ENCODE measurements at places on chromosomes 11 and 22.

DNA sequence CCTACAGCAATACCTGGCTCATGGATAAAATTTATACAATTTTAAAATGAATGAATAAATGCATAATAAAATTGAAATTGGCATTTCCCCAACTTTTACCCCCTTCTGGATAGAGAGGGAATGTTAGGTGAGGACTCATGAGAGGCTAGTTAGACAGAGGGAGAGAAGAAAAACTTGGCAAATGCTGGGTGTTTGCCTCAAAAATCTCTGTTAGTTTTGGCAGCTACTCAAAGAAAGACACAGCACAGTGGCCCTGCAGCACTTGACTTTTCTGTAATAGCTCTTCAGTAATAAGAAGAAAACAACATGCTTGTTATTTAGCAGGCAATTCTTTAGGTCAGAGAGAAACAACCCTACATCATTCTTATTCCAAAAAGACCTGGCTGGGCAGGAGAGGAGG is 20.7 kb upstream of the IZUMO1R start:
- no peak for DNase-seq

DNA sequence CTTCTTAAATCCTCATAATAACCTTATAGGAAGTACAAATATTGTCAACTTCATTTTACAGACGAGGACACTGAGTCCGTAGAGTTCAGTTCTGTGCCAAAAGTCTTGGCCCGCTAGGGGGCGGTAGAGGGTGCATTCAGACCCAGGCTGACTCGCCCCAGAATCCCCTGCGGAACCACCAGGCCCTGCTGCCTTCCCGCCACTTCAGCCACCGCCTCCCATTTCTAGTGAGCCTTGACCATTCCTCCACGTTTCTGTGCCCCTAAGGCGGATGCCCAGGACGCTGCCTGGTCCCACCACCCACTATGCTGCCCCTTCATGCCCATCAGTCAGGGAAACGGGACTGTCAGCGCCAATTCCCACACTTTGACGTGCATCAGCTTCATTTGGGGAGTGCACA is 19.1 kb downstream of the SYT13 start:
- no peak for DNase-seq

GRCh38 chr22:30140414-30140813 is 60.1 kb downstream of the HORMAD2 start:
- no peak for DNase-seq

GRCh38 chr22:37185646-37186227 is 2.3 kb downstream of the C1QTNF6 start:
- DNase-seq = no peak

GRCh38 chr11:130212431-130212961 is 52.9 kb downstream of the ST14 start:
- no peak for DNase-seq

DNA sequence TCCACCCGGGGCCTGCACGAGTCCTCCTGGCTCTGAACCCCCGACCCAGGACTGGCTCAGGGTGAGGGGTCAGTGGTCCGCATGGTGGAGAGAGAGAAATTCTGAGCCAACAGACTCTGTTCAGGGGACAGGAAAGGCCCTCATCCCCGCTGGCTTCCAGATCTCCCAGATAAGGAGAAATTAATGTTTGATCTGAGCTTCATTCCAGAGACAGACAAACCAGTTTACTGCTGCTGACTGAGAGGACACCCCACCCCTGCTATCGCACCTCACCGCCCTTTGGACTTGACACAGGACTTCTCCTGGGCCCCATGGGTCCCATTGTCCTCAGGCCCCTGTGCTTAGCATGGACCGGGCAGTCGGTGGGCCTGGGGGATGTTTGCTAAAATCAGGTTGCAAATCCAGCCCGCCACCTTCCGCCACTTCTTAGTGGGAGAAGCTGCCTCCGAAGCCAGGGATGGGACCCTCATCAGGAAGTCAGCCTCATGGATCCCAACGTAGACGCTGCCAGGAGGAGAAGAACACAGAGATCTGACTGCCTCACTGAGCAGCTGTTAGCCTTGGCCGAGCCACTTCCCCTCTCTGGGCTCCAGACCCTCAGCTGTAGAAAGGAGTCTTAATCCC is 11.2 kb upstream of the UPK3A start:
- DNase-seq = no peak

- DNase-seq = no peak
Observed at GRCh38 chr11:33531743-33532181, 168.9 kb downstream of the C11orf91 start.

DNA sequence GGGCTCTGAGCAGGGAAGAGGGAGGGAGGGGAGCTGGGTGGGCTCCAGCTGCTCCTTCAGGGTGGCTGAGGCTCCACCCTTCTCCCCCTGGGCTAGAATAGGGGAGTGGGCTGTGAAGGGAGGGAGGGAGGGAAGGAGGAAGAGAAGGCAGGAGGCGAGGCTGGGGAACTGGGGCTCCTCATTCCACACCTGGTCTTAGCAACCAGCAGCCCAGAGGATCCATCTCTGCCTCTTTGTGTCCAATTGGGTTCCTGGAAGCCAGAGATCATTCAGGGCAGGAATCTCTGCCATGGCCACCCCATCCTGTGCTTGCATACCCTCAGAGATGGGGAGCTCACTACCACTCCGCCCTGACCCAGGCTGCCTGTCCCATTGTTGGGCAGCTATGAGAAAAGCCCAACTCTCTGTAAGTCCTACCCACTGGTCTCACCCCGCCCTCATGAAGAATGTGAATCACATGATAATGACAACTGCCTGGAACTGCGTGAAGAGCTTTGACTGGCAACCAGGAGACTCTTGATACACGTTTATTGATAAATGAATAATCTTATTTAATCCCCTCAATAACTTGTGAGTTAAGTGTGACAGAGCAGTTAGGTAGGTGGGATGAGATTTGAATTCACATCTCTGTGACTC is 7.9 kb downstream of the NCF4 start:
- DNase-seq = no peak

DNA sequence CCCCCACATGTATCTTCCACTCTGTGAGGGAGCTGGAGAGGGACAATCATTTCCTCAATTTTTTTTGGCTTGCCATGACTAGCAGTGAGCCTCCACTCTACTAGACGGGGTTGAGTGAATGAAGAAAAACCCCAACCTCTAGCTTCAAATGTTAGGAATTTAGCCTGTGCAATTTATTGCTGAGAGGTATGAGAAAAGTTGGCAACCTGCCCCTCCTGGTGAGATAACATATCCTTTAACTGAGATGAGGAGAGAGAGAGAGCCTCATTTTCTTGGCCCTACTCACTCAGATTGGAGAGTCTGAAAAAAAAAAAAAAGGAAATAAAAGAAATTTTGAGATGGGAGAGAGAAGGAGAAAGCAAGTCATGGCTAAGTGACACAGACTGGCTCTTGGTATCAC is 218.2 kb upstream of the CARD18 start:
- no peak for DNase-seq

DNA sequence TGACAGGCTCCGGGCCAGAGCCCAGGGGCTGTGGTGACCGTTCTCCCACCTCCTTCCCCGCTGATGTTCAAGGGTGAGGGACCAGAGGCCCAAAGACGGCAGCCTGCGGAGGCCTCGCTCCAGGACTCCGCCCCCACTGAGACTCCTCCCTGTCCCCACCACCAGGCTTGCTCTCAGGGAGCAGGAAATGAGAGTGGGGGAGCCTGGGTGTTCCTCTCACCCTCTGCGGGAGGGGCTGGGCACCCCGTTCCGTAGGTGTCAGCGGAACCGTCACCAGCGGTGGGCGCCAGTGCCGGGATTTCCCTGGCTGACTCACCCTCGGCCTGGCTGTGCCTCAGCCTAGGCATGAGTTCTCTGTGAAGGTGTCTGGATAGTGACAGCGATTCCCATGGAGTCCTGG is 15.7 kb downstream of the DAGLA start:
- no peak for DNase-seq

- no peak for DNase-seq
Observed at GRCh38 chr11:76313913-76314740, 66.8 kb downstream of the THAP12 start.

GRCh38 chr22:48072777-48073176 is 1310.3 kb downstream of the TBC1D22A start:
- no peak for DNase-seq

DNA sequence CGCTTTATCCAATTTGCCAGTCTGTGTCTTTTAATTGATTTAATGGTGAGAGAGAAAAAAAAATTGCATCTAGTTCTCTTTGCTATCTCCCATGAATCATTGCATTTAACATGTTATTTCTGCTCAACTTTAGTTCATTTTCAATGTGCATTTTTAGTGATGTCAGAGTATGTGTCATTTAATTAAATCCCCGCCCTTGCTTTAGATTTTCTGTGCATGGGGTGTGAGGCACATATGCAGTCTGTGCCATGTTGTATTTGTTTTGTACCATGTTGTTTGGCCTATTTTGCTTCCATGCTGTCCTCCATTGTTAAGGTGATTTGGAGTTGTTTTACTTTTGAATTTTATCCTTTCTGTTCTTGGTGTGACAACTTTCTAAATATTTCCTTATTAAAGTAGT is 8.3 kb upstream of the NCR3LG1 start:
- no peak for DNase-seq

DNA sequence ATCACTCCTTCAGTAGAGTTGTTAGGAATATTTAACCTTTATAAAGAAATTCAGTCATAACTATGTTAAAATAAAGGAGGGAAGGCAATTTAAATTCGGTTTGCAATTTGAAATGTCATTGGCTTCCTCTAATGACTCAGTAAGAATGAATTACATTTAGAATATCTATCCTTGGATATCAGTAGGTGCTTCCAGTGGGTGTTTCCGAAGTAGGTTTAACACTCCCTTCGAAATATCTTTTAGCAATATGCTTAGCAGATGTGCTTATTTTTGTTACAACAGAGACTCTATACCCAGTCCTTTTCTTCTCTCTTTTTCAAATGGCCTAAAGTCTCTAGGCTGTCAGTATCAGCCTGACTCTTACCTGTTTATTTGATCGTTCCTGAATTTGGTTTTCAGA is 103.7 kb upstream of the RASSF10 start:
- no peak for DNase-seq

GRCh38 chr22:21666786-21667185 is 974 bp downstream of the PPIL2 start:
- DNase-seq = no peak

DNA sequence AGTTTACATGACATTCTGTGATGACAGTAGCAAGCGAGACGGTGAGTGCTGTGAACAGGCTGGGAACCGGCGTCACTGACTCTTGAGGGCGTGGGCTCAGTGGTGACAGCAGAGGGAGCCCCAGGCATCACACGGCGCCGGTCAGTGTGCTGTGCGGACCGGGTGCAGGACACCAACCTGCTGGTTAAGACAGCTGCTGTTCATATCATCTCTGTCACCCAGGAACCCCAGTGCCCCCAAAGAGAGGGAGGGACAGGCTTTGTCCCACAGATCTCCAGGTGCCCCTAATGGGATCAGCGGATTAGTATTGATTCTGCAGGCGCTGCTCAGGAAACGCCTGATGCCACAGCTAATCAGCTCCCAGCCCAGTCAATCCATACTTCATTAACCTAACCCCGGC is 18.4 kb downstream of the B3GAT1 start:
- DNase-seq = no peak

- DNase-seq = peak; percentile 17
Observed at GRCh38 chr11:69962152-69962551, 116.0 kb upstream of the ANO1 start.

- DNase-seq = peak; percentile 94
Observed at GRCh38 chr11:834371-835316, 1.9 kb downstream of the CD151 start.

- no peak for DNase-seq
Observed at GRCh38 chr11:86386746-86387145, 12.1 kb downstream of the CCDC81 start.

DNA sequence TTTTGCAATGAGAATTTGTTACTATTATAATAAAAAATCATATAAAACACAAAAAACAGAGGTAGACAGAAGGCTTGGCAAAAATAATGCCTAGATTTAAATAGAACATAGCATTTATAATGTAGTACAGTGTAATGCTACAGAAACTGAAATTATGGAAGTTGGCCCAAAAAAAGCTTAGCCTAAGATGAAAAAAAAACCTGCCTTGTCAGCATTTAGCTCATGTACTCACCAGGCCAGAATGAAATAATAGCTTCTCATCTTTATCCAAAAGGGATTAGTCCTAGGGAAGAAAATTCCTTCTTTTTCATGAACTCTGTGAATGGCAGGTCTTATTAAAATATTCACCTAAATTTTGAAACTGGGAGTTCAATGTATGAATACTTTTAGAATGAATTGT is 951.1 kb downstream of the LRRC4C start:
- no peak for DNase-seq

DNA sequence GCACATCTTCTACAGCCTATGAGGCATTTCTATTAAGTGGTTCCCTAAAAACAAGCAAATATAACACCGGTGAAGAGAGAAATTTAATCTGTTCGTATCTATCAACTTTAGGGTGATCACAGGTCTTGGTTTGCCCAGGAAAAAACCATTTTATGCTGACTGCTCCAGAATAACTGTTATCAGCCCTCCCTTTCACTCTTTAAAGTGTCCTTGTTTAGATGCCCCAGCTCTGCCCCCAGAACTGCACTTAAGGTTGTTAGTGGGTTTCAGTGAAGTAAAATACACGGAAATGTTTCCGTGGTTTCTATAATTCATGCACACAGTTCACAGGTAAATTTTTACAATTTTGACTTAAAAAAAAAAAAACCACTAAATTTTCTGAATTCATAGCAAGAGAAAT is 70.0 kb downstream of the NARS2 start:
- no peak for DNase-seq

DNA sequence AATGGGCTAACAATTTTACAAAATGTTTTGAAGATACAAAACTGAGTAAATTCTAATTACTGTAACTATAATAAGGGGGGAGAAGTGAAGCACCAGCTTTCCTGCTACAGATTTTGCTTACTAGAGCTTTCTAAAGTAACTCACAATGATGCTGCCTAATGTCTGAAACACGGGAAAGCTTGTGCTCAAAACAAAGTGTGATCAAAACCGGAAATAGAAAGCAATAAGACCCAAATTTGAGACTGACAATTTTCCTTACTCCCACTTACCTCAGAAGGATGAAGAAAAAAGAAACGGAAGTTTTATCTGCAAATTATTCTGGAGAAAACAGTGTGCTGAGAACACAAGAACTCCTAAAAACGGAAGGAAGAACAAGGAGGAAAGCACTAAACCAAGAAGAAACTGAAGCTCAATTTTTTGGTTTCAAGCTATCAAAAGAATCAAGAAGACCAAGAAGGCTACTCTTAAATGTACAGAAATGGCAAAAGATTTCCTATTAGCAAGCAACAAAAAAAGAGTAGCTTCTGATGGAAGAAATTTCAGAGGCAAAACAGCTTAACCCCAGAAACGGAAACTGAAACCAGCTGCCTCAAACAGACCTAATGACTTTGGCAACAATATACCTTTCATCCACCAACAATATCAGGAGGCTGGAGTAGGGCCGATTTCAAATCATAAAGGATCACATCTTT is 33.4 kb downstream of the AMBRA1 start:
- DNase-seq = peak; percentile 63

GRCh38 chr11:27429761-27430393 is 42.7 kb downstream of the LGR4 start:
- DNase-seq = no peak

GRCh38 chr11:47186700-47187695 is 764 bp upstream of the PACSIN3 start:
- DNase-seq = no peak

DNA sequence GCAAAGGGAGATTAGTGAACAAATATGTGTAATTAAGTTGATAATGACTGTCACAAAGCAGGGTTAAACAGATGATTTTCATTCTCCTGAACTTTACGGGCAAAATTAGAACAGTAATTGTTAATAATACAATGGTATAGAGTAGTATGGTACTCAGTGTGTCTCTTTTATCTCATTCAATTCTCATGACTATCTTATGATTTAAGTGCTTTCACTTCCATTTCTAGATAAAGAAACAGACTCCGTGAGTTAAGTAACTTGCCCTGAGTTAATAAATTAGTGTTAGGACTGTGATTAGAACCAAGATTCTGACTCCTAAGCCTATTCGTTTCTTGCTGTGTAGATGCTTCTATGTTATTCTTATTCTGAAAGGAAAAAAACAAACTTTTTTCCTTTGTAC is 22.0 kb downstream of the PIH1D2 start:
- no peak for DNase-seq

Measured in SW 1271 (cell line).